D721Med (cell line): ENCODE measurements at places on chromosomes 1 and 21.

DNA sequence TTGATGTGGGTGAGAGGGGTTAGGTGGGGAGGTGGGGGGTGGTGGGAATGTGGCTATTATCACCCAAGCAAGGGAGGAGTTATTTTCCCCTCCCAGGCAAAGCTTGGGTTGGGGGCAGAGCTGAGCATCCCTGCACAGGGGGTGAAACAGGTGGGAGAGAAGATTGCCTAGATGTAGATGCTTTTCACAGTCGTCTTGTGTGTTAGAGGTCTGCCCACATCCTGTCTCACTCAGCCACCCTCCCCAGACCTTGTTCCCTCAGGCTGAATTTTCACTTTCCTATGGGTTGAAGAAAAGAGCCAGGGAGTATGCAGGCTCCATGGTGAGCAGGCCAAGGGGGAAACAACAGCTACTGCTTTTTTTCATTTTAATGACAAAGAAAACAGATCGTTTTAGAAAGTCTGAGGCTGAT is 223.5 kb downstream of the KIF26B start:
- DNase-seq, result no peak

DNA sequence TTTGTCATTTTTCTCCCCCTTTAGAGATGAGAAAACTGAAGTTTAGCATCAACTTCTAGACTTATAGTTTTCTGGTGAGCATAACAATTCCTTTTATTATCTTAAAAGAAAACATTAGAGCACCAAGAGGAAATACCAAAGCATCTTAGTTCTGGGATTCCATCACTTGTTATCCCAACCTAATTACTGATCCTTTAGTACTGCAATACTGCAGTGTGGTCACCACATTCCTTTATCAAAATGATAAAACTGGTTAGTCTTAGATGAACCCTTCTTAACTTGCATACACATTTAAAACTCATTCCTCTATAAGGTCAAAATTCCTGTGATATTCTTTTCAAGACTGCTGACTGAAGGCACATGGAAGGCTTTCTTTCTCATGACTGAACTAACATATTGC is 23.1 kb downstream of the SOD1 start:
- DNase-seq, result no peak

GRCh38 chr1:162067466-162067865 is 2.0 kb upstream of the NOS1AP start:
- no peak for DNase-seq

- no peak for DNase-seq
Observed at GRCh38 chr1:32150847-32151246, 28.6 kb upstream of the TXLNA start.

DNA sequence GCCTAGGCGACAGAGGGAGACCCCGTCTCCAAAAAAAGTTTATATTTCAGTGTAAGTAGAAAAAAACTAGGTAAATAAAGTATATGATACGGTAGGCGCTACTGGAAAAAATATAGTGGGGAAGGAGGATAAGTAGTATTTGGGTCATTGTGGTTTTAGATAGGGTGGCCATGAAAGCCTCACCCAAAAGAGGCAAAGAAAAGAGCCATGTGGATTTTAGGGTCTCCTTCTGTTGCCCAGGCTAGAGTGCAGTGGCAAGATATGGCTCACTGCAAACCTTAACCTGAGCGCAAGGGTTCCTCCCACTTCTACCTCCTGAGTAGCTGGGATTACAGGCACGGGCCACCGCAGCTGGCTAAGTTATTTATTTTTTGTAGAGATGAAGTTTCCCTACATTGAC is 17.1 kb downstream of the LEPR start:
- DNase-seq, result no peak

DNA sequence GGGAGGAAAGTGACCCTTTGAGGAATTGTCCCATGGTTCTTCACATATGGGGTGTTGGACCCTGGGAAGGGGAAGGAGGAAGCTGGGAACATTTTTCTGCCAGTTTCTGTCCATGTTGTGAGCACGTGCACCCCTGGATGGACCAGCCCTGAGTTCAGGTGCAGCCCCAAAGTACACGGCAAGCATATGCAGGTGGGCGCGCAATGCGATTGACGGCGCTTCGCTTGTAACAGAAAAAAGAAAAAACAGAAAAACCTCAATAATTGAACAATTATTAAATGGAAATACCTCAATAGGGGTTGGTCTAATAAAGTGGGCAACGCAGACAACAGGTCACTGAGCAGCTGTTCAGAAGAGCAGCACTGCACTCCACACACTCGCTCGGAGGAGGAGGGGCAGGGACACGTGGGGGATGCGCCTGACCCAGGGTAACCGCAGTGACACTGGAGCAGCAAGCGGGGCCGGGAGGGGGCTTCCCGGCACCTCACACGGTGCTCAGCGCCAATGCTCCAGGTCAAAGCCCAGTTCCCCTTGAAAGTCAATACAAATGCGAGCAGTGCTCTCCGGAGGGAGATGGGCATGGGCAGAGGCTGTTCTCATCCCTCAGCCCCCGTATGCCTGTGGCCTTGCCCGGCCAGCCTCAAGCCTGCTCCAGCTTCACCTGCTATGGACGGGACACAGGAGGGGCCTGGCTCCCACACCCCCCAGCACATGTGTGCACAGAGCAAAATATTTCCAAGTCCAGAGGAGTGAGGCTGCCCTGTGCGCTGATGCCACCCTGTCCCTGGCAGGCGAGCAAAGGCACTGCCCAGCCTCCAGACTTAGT is 6.6 kb upstream of the ACTRT2 start:
- DNase-seq, result no peak
